ENCODE measurements at places on chromosomes 5 and 9.

DNA sequence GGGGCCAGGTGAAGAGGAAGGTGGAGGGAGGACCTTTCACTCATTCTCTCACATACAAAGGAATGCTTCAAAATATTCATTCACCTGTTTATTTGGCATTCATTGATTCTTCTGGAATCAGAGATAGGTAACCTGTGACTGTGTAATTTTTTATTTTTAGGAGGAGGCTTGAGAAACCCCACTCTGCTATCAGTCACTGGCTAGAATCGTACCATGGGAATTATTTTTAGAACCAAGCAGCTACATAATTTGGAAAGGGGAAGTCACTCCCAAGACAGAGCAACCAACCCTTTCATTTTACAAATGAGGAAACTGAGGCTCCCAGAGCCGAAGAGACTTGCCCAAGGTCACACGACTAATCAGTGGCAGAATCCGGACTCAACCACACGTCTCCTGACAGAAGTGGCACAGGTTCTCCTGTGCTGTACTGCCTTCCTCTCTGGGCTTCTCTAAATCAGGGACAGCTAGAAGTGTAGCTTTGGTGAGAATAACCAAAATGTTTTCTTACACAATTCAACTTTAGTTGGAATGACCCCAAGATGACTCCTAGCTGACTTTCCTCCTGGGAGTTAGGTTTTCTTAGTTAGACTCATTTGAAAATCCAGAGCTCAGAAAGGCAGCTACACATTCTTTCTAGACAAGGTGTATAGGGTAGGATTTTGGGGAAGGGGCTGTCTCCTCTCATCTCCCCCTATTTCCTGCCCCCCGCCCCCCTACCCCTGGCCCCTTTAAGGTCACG lies 264.3 kb upstream of the PANK3 start:
- H3K4me1 ChIP-seq = peaks cover 74% of the 10 kb centered on the region
- no peaks in the 10 kb centered on the region for H3K36me3 ChIP-seq
- H3K27ac ChIP-seq = no peak overlapping the region
- peaks cover 13% of the 10 kb centered on the region for H3K27me3 ChIP-seq

- H3K36me3 ChIP-seq = peaks cover 24% of the 10 kb centered on the region
- peak overlapping the region; percentile 75 for H3K4me3 ChIP-seq
- H3K27ac ChIP-seq = no peak overlapping the region
- no peak for DNase-seq
Observed at GRCh38 chr9:136729926-136730325, 12.8 kb downstream of the LCN10 start.

- H3K4me3 ChIP-seq = peak within 1 kb of the TSS; percentile 86
- H3K4me1 ChIP-seq = peaks cover 20% of the 10 kb centered on the region
- H3K27ac ChIP-seq = peak within 1 kb of the TSS; percentile 93
- no peaks in the 10 kb centered on the region for H3K36me3 ChIP-seq
- H3K27me3 ChIP-seq = peaks cover 2% of the 10 kb centered on the region
- peak; percentile 80 for DNase-seq
Observed at GRCh38 chr9:22446589-22446949, at the start of gene DMRTA1. DMRTA1 (plus strand) TSS chr9:22446824; CDS start chr9:22447066, 242 bp downstream.

- DNase-seq = no peak
- no peak overlapping the region for H3K27ac ChIP-seq
- H3K27me3 ChIP-seq = peaks cover 99% of the 10 kb centered on the region
Observed at GRCh38 chr9:99826579-99826978, 4.9 kb downstream of the NR4A3 start.

DNA sequence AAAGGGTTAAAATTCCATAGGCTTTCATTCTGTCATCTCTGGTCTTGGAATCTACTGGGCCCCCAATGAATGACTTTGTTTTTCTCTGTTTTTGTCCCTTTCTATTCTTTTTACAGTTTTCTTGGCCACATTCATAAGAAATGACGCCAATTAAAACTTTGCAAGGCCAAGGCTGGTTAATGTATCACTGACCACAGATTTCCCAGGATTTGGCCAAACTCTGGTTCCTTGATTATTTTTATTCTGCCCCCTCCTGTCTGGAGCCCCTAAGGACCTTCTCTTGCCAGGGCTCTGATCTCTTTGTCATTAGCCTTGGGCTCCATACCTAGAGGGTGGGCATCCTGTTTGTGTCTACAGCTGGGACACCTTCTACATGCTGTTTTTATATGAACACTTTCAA lies 388.9 kb upstream of the PAPPA start:
- no peak overlapping the region for H3K4me3 ChIP-seq
- no peak for DNase-seq
- no peak overlapping the region for H3K27ac ChIP-seq
- no peaks in the 10 kb centered on the region for H3K36me3 ChIP-seq
- H3K4me1 ChIP-seq = no peaks in the 10 kb centered on the region

DNA sequence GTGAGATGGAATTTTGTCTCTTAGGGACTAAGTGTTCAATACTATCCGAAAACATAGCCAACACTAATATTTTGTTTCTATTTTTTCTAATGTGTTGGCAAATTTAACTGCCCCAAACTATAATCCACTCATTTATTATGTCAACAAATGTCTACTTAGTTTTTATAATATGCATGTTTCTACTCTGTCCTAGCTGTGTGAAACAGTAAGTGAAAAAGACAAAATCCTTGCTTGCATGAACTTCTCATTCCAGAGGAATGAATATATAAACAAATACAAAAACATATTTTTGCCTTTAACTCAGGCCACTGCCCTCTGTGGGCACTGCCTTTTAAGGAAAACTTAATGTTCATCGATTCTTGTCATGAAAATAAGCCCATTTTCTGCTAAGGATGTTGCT lies 1275.4 kb upstream of the CDH18 start:
- no peaks in the 10 kb centered on the region for H3K4me1 ChIP-seq

DNA sequence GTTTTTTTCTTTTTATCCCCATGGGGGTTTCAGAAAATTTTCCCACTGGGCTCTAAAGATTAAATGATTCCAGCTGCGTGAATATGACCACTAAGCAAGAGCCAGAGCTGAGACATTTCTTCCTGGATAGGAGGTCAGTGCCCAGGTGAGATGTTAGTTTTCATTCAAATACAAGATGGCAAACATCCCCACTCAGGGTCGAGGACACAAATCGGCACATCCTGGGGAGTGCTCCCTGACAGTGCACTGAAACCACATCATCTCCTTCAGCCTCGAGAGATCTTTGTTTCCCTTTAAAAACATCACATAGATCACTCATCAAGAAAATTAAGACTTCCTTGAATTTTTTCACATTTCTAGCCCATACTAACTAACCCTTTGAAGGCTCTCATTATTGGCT lies 273.2 kb upstream of the PANK3 start:
- no peaks in the 10 kb centered on the region for H3K27me3 ChIP-seq
- peaks cover 4% of the 10 kb centered on the region for H3K36me3 ChIP-seq
- DNase-seq = no peak
- peak overlapping the region; percentile 92 for H3K27ac ChIP-seq
- H3K4me3 ChIP-seq = peak overlapping the region; percentile 58

DNA sequence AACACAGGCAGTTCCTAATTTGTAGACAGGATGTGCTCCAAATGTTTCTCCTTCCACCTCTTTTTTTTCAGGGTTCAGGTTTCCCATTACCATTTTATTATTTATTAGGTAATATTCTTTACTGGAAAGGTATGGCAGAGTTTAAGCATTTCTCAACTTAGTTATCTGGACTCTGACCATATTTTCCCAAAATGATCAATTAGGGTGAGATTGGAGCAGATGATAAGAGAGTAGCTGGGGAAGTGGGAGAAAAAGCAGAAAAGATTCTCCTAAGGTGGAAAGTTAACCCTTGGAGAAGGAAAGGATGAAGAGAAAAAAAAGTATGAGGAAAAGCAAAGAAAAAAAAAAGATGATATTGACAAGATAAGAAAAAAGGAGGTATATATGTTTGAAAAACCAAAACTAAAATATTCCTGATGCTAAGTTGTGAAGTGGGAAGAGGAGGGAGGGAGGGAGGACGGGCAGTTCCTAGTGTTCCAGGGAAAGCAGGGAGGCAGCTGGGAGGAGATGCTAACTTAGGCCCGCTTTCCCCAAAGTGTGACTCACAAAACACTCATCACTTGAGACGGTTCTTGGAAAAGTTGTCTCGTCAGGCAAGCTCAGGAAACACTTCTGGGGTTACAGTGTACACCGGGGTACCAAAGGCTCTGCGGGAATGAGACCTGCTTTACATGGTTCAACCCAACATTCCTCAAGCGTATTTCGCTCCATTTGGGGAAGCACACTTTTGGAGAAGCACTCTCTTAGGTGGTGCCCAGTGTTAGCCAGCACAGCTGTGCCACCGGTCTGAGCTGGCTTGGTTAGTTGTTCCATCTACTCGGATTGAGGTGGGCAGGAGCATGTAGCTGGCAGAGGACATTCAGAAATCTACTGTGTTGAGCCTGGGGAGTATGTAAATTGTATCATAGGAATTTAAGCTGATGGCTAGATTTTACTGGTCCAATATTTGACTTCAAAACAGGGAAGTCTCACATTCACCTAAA lies 35.1 kb downstream of the B4GALT1 start:
- no peak for DNase-seq
- H3K4me1 ChIP-seq = peaks cover 75% of the 10 kb centered on the region
- H3K36me3 ChIP-seq = peaks cover 40% of the 10 kb centered on the region

DNA sequence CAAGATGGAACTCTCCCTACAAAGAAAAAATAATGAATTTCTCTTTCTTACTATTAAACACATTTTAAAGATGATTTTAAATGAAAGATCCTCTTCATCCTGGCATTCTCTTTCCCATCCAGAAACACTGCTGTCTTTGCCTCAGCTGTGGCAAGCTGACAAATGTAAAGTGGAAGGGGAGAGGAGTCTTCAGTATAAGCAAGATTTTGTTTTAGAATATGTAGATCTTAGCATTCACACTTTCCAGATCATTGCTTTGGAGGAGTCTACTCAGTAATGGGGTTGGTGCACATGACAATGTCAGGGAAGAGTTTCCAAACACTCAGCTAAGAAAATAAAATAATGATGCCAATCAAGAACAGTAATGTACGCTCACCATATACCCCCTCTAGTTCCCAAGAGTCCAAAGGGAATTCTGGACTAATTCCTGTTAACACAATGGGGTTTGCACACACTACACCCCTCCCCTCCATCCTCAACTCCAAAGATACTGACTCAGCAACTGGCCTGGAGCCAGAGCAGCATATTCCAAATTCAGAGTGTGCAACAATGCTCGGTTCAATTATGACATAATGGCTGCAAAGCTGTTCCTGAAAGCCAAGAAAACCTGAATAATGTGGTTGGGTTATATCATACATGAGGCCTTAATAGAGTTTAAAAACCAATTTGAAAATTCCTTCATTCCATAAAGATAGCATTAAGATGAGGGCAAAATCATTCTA lies 4.6 kb downstream of the C5orf63 start:
- no peaks in the 10 kb centered on the region for H3K4me1 ChIP-seq
- no peak overlapping the region for H3K4me3 ChIP-seq
- H3K27me3 ChIP-seq = no peaks in the 10 kb centered on the region
- no peaks in the 10 kb centered on the region for H3K36me3 ChIP-seq
- no peak overlapping the region for H3K27ac ChIP-seq

- DNase-seq = no peak
- no peaks in the 10 kb centered on the region for H3K27me3 ChIP-seq
- H3K27ac ChIP-seq = no peak overlapping the region
- H3K36me3 ChIP-seq = peaks cover 6% of the 10 kb centered on the region
Observed at GRCh38 chr9:77133011-77133410, 44.3 kb upstream of the VPS13A start.

GRCh38 chr5:33343676-33344327 lies 97.0 kb upstream of the TARS1 start:
- H3K4me3 ChIP-seq = no peak overlapping the region
- no peaks in the 10 kb centered on the region for H3K36me3 ChIP-seq
- no peaks in the 10 kb centered on the region for H3K27me3 ChIP-seq
- peaks cover 11% of the 10 kb centered on the region for H3K4me1 ChIP-seq
- DNase-seq = no peak

Measured in nephron progenitor cell (in vitro differentiated cells).